ENCODE measurements at places on chromosomes 7 and 10. TPM values are rescaled to one million over a fixed set of nuclear protein-coding genes. Genes with fewer than 3 reads are reported as not detected.

PRSS37 gene
- not detected for total RNA-seq

COL28A1 gene
- not detected for total RNA-seq

RNF148 gene
- not detected for total RNA-seq

SSBP1 gene
- 174 TPM for total RNA-seq

H2AZ2 gene
- total RNA-seq = 319 TPM

FXYD4 gene
- total RNA-seq = not detected

DNA sequence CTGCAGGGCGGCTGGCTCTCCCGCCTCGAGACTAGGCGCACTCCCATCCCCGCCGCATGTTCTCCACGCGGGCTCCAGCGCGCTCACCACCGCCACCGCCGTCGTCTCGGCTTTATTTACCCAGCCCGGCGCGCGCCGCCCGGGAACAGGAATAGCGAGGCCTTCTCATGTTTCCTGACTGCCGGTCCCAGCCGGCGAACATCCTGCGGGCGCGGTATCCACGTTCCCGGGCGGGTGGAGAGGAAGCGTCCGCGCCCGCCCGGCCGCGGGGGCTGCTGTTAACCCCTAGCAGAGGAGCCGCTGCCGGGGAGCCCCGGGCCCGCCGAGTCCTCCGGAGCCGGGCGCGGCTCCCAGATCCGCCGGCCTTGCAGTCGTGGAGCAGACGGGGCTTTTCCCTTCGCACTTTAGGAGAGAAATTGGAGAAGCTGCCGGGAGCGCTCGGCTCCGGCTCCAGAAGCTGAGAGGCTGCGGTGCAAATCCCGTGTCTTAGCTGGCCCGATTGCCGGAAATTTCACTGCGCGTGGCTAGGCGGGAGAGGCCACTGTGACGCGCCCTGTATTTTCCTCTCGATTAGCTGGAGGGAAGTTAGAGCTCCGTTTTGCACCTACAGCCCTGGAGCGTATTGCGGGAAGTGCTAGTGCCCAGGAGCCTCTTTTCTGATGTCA lies at the start of gene MKX:
Gene MKX, minus strand, starts transcription at position 88 of the 665 bp plus-strand sequence. CDS start 2,404 bp downstream, outside the sequence.
- no peak for DNase-seq

DNA sequence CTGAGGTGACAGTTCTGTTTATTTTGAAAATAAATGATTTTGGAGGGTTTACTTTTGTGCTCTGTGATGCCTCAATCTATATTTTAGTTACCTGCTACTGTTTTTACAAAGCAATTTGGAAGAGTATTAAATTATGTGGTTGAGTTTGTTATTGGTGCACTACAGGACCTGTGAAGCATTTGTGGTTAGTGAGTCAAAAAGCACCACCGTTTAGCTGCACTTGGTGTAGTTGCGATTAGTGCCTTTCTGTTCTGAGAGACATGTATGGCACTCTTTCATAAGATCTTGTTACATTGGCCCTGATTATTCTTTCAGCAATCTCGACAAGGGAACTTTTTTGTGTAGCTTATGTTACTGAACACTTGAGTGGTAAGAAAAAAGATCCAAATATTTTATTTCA lies 132.2 kb downstream of the BBS9 start:
- no peak for DNase-seq

DNA sequence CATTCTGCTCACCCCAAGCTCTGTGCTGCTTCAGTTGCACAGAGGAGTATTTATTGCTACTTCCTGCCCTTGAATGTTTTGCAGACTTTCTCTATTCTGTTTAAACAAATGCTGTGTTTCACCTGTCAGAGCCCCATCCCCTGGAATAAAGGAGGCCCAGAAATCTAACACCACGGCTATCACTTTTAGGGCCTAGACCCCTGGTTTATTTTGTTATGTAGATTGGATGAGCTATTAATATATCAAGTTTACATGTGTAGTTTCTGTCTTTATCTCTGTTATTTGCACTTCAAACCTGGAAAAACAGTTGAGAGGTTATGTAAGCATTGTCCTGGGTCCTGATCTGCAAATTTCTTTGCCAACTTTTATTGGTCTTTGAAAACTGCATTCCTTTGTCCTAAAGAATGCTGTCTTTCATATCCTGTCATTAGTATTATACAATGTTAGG lies 630.1 kb downstream of the PARD3 start:
- DNase-seq = no peak

DNA sequence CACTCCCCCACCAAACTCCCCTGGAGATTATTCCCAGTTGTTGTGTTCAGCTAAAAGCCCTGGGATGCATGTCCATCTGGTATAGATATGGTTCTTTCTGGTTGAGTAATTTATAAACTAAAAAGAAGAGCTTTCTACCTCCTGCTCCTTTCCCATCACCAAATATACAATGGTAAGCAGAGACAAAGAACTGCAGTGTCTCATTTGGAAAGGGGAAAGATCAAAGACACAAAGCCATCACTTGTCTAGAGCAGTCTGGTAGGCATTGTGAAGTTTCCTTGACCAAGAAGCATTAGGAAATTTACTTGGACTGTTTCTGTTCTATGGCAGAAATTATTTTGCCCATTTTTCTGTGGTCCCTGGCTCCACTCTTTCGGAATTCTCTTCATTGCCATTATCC lies 24.9 kb upstream of the PANK1 start:
- DNase-seq = no peak

- DNase-seq = no peak
These were observed 20.0 kb downstream of the KCNK18 start for GRCh38 chr10:117217196-117217761.

GRCh38 chr7:129437190-129437589 lies 3.0 kb downstream of the STRIP2 start:
- no peak for DNase-seq

DNA sequence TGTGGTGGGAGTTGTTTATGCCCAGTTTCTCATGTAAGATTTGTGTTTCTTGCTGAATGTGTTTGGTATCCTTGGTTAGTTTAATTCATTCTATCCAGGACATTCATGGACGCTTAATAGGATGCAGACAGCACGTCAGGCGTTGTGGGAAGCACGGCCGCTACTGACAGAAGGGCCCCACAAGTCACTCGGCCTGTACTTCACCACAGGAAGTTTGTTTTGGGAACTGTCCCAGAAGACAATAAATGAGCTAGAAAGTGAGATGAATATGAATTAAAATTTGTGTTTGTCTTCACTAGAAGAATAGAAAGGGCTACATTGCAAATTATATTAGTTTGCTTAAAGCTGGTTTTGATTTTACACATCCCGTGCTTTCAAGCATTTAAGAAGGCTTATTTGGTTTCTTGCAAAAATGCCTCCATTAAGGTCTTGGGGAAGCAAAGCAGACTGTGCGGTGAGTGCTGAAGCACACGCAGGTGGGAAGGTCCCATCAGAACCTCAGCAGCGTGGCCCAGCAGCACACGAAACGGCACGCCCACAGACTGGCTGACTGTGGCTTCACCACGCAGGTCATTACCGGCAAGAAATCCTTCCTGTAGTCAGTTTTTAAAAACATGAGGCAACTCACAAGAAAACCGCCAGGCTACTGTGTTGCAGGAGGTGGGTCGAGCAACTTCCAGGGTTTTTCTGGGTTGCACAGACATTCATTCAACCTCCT lies 74.1 kb downstream of the VIPR2 start:
- no peak for DNase-seq

DNA sequence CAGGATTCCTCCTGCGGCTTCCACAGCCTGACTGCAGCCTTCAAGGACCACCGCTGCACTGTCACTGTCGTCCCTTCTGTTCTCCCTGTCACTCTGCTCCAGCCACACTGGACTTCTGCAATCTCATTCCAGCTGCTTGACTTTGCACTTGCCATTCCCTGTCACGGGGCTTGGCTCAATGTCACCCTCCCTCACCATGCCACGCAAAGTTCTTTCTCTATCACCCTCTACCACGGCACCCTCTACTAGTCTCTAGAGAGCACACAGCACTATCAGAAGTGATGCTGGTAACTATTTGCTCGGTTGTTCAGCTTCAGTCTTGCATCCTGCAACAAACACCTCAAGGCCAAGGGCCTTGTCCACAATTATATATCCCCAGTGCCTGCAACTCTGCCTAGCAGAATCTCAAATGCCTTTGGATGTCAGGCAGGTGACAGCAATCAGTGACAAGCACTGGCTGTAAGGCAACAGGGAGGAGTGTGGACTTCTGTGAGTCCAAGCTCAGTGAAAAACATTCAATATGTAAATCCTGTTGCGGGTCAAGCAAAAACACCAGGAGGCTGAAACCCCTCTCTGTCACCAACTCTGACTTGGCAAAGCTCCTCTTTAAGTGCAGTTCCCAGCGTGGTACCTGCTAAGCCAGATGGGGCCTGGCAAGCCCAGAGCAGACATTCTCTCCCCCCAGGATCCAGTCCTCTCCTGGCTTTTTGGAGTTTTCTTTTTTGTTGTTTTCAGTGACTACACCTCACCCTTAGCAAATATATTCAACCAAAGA lies 259.9 kb downstream of the FGFR2 start:
- no peak for DNase-seq

DNA sequence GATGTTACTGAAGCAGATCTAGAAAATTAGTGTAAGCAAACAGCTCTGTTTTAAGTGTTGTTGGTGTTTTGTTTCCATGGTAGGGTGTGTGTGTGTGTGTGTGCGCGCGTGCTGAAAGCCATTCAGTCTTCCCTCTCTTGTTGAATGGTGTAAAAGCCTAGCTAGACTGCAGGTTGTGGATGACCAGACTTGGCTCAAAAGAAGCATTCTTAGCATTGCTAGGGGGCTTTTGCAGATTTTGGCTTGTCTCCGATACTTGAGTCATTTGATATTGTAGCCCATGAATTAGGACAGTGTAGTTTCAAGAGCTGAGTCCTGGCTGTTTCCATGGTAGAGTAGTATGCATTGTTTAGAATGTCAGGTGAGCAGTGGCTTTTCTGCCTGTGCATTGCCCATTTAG lies 99.1 kb downstream of the SND1 start:
- no peak for DNase-seq

GRCh38 chr10:105075031-105075430 lies 433.9 kb downstream of the SORCS3 start:
- DNase-seq = no peak

DNA sequence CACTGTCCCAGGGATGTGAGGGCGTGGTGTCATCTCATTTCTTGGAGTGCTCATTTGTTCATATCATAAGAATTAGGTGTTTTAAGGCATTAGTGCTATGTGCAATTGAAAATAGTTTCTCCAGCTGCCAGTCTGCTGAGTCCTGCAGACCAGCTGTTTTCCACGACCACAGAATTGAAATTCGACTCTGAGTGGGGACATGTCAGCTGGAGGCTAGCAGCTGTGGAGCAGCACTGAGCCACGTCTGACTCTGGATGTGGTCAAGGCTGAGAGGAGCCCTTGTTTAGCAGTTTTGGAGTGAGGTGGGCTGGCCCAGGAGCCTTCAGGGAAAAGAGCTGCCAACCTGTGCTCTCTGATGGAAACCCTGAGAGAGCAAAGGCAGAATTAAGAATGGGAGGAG lies 156.3 kb upstream of the GRB10 start:
- no peak for DNase-seq

- DNase-seq = no peak
These were observed 142.5 kb upstream of the TNS3 start for GRCh38 chr7:47724335-47724982.
